Keratinocyte (primary cell): ENCODE measurements at places on chromosomes 5 and 9.

- DNase-seq: no peak
Measured at GRCh38 chr9:127828262-127829031, 25.8 kb downstream of the FPGS start.

- peak; percentile 56 for DNase-seq
Measured at GRCh38 chr9:81266674-81267073, 422.7 kb downstream of the TLE1 start.

GRCh38 chr5:93100428-93100827, 480.6 kb downstream of the NR2F1-AS1 start:
- DNase-seq: no peak

DNA sequence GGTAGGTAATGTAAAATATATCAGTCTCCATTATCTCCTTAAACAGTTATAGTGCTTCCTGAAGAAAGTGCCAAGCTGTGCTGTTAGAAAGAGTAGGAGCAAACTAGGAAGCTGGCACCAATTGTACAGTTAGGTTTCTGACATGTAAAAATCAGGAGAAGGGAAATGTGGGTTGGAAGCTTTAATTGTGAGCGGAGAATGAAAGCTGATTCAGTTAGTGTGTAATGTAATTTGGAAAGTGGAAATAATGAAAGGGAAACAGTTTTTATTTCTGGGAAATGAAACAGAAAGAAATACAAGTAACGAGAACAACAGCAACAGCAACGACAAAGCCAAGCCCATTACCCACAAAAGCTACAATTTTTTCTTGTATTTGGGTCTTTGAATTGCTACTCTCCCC, 48.8 kb upstream of the JAK2 start:
- DNase-seq: no peak

GRCh38 chr5:132227485-132228240, at the start of gene P4HA2:
Gene P4HA2, minus strand, starts transcription at chr5:132227853. Its CDS starts 9,227 bp downstream, at chr5:132218626.
- no peak for DNase-seq

DNA sequence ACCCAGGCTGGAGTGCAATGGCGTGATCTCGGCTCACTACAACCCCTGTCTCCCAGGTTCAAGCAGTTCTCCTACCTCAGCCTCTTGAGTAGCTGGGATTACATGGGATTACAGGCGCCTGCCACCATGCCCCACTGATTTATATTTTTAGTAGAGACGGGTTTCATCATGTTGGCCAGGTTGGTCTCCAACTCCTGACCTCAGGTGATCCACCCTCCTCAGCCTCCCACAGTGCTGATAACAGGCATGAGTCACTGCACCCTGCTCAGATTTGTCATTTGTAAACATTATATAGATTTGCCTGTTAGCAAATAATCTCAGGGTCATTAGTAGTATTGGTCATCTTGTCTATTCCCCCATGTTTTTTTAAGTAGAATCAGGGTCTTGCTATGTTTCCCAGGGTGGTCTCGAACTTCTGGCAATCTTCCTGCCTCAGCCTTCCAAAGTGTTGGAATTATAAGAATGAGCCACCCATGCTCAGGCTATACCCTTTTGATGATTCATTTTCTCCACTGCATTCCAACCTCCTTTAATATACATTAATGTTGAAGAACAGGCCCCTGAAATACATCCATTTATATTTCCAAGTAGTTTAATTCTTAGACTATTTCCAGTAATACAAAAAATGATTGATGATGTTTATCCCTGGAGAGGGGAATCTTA, 17.3 kb downstream of the CENPH start:
- DNase-seq: no peak

- DNase-seq: no peak
Measured at GRCh38 chr9:131708226-131709002, 31.5 kb downstream of the RAPGEF1 start.

- no peak for DNase-seq
Measured at GRCh38 chr5:69484891-69485290, 7.7 kb upstream of the OCLN start.

DNA sequence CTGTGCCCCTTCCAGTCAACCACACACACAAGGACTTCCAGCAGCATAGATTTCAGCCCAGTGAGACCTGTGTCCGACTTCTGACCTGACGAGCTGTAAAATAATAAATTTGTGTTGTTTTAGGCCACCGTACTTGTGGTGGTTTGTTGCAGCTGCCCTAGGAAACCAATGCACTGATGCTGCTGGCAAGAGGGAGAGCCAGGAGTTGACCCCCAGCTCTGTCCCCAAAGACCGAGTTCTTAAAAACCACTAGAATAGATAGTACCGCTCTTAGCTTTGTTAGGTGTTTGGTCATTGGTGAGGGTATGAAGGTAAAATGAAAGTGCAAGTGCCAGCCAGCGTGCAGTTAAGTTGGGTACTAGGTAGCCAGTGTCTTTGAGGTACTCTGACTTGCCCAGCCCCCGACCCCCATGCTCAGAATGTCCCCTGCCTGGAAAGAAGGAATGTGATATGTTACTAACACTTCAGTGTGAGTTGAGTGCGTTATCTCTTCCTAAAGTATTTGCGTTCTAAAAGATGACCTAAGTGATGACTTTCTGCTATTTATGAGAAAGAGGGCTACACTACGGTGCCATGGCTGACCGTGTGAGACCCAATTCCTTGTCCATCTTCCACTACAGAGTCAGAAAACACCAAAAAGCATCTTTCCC, 185.6 kb downstream of the AOPEP start:
- no peak for DNase-seq

DNA sequence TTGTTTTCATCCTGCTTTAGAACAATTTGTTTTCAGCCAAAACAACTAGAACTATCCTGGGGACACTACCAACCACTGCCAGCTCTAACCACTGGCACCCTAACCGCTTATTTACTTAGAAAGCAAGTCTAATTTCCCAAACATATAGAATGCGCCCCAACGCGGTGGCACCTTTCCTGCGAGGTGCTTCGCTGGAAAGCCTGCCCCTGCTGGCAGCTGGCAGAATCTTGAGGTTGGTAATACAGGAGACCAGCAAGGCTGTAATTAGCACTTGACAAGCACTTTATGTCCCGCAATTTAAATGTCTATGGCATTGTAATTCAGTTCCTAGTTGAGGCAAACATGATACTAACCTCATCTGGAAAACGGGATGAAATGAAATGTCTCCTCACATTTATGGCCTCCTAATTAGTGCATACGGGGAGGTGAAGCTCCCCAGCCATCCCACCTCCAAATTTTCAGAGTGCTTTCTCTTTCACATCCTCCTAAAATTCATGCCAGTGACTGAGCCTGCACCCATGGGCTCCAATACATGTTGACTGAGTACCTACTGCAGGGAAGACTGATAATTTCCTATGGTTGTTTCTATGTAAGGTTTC, 30.4 kb downstream of the GABBR2 start:
- DNase-seq: no peak

DNA sequence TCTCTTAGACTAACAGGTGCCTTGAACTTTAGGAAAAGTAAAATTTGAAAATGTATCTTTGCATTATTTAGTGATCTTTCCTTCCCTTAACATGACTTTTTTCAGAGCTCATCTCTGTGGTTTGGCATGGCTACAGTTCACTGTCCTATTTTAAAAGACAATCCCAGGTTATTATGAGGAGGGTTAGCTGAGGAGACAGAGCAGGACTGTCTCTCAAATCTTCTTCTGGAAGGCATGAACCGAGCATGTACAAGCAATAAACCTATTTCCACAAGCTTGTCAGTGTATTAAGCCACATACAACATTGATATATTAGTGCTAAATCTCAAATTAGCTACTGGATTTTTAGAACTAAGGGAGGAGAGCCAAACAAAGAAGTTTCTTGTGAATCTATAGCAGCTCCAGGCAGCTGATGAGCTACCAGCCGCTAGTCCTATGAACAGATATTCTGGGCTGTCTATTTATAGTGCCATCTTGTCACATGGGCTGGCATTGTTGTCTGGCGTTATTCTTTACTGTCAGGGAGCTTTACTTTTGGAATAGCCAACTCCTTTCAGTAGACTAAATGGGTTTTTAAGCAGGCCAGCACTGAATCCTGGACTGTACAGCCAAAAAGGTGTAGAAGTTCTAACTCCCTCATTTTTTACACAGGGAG, 171.2 kb upstream of the ACTBL2 start:
- no peak for DNase-seq

DNA sequence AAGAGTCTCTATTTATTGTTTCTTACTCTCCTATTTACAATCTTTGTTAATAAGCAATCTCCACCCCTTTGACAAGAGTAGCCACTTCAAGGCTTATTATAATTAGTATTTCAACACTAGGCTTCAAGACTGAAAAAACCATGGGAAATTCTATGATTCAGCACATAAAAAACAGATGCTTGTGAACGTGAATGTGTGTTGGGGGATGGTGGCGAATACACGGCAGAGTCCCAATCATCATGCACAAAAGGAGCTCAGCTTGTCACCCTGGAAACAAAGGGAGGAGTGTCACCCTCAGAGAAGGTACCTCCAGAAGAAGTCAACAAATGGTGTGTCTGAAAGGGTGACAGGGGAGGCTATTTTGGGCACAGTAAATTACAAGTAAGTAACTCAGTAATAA, 157.2 kb upstream of the RETREG1 start:
- DNase-seq: no peak

DNA sequence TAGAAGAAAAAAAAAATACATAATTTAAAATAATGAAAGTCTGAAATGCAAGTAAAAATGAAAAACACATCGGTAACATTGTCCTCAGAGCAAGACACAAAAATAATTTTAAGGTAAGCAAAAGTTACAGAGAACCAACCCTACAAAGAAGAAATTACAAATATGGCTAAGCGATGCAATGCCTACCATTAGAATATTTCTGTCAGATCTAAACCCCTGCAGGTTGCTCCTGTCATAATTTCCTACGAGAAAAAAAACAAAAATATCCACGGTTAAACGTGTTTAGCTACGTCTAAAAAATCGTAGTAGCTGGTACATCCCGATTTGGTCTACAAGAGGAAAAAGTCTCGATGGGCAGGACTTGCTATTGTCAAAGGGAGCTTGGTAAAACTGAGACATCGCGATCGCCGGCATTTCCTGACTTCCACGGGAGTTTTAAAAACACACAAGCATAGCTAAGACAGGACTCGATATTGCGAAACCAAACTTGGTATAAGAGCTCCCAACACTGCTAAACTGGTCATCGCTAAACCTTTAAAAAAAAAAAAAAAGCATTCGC, 1.1 kb upstream of the ANXA2R start:
- DNase-seq: no peak

DNA sequence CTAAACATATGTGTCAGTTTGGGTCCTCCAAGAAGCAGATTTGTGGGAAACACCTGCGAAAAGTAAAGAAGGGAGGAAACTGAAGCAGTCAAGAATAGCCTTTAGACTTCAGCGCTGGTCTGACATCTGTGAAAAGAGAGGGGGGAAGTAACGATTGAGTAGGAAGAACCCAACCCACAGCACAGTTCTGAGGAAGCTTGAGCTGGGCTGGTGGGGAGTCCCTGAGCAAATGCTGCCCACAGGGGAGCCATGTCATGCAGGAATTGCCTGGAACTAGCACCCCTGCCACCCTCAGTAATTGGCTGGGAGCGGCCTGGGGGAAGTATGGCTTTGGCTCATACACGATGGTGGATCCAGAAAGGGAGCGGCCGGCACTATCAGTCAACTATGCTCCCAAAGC, 20.6 kb downstream of the FAM240B start:
- no peak for DNase-seq

DNA sequence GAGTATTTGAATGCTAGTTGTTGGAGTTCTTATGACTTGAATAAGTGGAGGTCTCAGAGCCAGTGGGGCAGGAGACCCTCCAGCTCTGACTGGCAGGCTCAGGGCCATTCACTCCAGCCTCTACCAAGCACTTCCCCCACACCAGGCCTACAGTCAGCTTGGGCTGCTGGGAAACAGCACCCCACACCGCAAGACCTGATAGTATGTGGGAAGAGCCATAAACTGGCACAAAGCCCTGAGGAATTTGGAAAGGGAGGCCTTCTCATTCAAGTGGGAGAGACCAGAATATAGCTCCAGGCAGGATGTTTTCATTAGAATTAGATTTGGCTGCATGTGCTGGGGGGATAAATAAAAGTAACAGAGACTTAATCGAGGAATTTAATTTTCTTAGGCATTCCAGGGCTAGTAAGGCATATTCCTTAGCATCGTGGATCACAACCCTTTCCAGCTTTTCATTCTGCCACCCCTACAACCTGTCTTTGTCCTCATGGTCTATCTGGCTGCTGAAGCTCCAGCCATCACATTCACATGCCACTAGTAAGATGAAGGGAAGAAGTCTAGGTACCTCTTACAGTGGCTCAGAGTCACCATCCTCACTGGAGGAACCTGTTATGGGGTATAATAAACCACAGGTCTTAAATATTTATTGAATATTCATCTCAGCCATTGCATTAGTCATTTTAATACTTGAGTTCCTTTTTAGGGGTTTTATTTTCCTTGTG, 47.5 kb downstream of the TMOD1 start:
- DNase-seq: no peak

DNA sequence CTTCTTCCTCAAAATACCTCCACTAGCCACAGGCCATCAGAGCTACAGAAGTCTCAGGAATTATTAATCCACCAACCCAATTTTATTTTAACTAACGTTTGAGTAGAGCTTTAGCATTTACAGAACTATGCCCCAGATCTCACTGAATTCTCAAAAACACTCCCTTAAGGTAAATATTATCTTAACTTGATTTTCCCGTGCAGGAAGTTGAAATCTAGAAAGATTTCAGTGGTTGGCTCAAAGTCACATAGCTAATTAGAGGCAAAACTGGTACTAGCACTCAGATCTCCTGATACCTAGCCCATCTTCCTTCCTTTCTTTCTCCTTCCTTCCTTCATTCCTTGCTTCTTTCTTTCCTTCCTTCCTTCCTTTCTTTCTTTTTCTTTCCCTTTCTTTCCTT, 298.3 kb downstream of the ENC1 start:
- no peak for DNase-seq

GRCh38 chr5:7066471-7067235, 329.3 kb upstream of the ADCY2 start:
- DNase-seq: no peak

- DNase-seq: no peak
Measured at GRCh38 chr9:86665416-86665815, 281.9 kb downstream of the GAS1 start.
